ENCODE measurements at places on chromosomes 5 and 9. TPM values are rescaled to one million over a fixed set of nuclear protein-coding genes. Genes with fewer than 3 reads are reported as not detected.

DNA sequence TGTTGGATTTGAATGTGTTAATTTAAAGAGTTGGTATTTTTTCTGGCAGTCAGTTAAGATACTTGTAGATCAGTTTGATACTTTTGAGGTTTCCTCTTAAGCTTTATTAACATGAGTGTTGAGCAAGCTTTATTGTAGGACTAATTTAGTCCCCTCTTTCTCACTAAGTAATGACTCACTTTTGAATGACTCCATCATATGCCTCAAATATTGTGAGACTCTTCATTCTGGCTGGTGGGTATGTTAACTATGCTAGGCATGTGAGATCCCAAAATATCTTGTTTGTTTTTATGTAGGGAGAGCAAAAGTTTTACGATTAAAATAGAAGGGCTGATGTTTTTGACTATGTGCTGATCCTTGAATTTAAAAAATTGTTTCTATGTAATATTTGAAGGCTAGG, 355.7 kb downstream of the IZUMO3 start:
- no peaks in the 10 kb centered on the region for H3K4me1 ChIP-seq
- H3K4me3 ChIP-seq = no peak overlapping the region
- no peaks in the 10 kb centered on the region for H3K36me3 ChIP-seq
- H3K27ac ChIP-seq = no peak overlapping the region
- no peaks in the 10 kb centered on the region for H3K27me3 ChIP-seq

GRCh38 chr9:136722969-136723356, 10.6 kb downstream of the DIPK1B start:
- no peak for DNase-seq
- no peak overlapping the region for H3K4me3 ChIP-seq
- peaks cover 53% of the 10 kb centered on the region for H3K36me3 ChIP-seq
- H3K27ac ChIP-seq = no peak overlapping the region
- no peaks in the 10 kb centered on the region for H3K27me3 ChIP-seq

DNA sequence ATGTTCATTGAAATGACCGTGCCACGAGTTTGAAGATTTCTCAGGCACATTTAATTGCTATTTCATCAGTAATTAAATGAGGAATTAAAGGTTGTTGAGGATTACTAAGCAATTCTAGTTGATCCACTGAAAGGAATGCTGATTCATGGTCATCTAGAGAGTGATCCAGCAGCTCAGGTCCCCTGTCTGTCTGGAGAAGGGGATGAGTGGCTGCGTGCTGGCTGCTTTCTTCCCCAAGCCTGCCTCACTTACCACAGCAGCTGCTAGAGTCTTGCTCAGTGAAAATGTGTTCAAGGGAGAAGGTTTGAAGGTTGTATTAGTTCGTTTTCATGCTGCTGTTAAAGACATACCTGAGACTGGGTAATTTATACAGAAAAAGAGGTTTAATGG, 7.8 kb upstream of the TGFBI start:
- no peaks in the 10 kb centered on the region for H3K27me3 ChIP-seq
- H3K4me3 ChIP-seq = no peak overlapping the region
- H3K36me3 ChIP-seq = no peaks in the 10 kb centered on the region

GRCh38 chr9:109468927-109469326, 29.2 kb downstream of the PTPN3 start:
- no peaks in the 10 kb centered on the region for H3K27me3 ChIP-seq
- no peaks in the 10 kb centered on the region for H3K36me3 ChIP-seq
- no peak overlapping the region for H3K27ac ChIP-seq
- no peak for DNase-seq

DNA sequence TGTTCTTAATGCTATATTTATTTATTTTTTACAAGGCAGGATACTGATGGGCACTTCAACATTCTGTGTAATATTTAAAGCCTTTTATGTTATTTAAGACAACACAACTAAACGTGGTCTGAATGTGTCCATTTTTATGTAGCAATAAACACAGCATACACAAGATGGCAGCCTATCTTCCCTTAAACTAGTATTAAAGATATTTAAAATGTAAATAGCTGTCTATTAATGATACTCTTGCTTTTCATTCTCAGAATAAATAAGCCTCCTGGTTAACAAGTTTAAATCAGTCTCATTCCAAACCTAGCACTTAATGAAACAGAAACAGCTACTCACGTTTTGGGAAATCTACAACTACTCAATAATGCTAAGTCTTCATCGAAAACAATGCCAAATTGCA, 315.7 kb downstream of the MCTP1 start:
- no peak for DNase-seq
- H3K27me3 ChIP-seq = no peaks in the 10 kb centered on the region
- H3K36me3 ChIP-seq = no peaks in the 10 kb centered on the region
- no peak overlapping the region for H3K4me3 ChIP-seq
- no peak overlapping the region for H3K27ac ChIP-seq

DNA sequence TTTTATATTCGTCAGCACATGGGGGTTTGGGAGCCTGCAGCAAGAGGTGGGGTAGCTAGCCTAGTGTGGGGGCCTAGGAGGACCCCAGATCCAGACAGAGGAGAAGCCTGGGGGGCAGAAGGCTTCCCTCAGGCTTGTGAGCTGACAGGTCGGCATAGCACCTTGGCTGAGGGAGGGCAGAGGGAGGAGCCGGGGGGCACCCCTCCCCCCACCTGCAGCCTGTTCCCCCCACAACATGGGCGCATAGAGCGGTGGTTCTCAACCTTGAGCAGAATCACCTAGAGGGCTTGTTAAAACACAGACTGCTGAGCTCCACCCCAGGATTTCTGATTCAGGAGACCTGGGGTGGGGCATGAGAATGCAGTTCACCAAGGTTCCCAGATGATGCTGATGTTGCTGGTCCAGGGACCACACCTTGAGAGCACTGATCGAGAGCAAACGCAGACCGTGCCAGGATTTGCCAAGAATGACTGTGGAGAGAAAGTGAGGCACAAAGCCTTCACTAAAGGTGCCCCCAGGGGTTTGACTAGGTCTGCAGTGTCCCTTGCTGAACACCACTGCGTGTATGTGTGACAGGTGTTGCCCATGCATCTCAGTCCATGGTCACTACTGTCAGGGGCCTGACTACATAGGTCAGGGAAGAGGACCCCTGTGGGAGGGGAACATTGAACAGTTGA, 163.3 kb downstream of the MACROH2A1 start:
- no peaks in the 10 kb centered on the region for H3K36me3 ChIP-seq
- no peak overlapping the region for H3K4me3 ChIP-seq
- no peak overlapping the region for H3K27ac ChIP-seq
- H3K27me3 ChIP-seq = no peaks in the 10 kb centered on the region
- peaks cover 35% of the 10 kb centered on the region for H3K4me1 ChIP-seq

DNA sequence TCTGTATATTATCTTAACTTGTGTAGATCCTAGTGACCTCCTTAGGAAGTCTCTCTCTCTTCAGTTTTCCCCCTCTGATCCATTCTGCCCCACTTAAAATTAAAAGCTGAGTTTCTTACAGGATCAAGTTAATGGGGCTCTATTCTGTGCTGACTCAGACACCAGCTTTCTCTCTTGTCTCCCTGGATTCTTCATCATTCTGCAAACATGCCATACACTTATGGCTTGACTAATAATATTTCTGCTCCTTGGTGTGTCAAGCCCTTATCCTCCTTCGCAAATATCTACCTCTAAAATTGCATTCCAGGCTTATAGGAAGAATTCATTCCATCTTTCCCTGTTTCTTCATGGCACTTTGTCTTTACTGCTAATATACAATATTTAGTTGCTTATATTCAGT, 18.1 kb downstream of the LRRC70 start:
- no peak overlapping the region for H3K27ac ChIP-seq
- no peaks in the 10 kb centered on the region for H3K27me3 ChIP-seq
- no peaks in the 10 kb centered on the region for H3K36me3 ChIP-seq
- H3K4me3 ChIP-seq = no peak overlapping the region
- DNase-seq = no peak

- peaks cover 22% of the 10 kb centered on the region for H3K4me1 ChIP-seq
- no peaks in the 10 kb centered on the region for H3K36me3 ChIP-seq
- no peaks in the 10 kb centered on the region for H3K27me3 ChIP-seq
- peak; percentile 75 for DNase-seq
- H3K4me3 ChIP-seq = peak within 1 kb of the TSS; percentile 99
Measured at GRCh38 chr5:138032572-138033385, at the start of gene FAM13B. Gene FAM13B, minus strand, starts transcription at chr5:138033079. Its CDS starts 13,968 bp downstream, at chr5:138019111.

GRCh38 chr5:73946278-73946677, 320.3 kb downstream of the ARHGEF28 start:
- no peak overlapping the region for H3K27ac ChIP-seq
- H3K27me3 ChIP-seq = no peaks in the 10 kb centered on the region
- no peak overlapping the region for H3K4me3 ChIP-seq
- no peak for DNase-seq

GRCh38 chr5:79507251-79508205, 6.4 kb downstream of the HOMER1 start:
- no peak for DNase-seq
- no peaks in the 10 kb centered on the region for H3K27me3 ChIP-seq
- H3K27ac ChIP-seq = peak overlapping the region; percentile 30
- no peaks in the 10 kb centered on the region for H3K36me3 ChIP-seq

CLPTM1L gene
- 161 TPM for total RNA-seq

PMPCA gene
- 28.8 TPM for total RNA-seq

SLC6A7 gene
- not detected for total RNA-seq

CD14 gene
- total RNA-seq = 18.5 TPM

RABGAP1 gene
- 139 TPM for total RNA-seq

GEMIN5 gene
- total RNA-seq = 13.6 TPM

Data from thyroid gland (tissue), 4 donors.